ENCODE measurements at places on chromosomes 11 and 22.

- DNase-seq: no peak
Observed at GRCh38 chr11:14873632-14874031, 18.4 kb downstream of the CYP2R1 start.

- DNase-seq: peak; percentile 58
Observed at GRCh38 chr11:58573451-58574104, 2.1 kb downstream of the LPXN start.

DNA sequence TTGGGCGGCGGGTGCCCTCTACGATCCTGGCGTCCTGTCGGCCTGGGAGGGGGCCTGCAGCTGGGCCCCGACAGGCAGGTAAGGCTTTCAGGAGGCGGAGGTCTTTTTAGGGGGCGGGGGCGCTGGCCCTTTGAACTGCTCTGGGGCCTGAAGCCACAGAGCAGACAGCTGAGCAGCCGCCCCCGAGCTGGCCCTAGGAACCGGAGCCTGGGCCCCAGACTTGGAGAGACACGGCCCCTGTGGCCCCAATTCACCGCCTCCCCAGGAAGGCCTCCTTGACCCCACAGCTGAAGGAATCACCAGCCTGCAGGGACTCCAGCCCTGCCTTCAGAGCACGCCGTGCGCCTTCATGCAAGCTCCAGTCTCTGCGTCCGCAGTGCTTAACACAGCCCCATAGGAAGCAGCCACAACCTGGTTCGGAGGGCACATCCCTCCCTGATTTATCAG lies 618 bp upstream of the CERK start:
- DNase-seq: no peak

DNA sequence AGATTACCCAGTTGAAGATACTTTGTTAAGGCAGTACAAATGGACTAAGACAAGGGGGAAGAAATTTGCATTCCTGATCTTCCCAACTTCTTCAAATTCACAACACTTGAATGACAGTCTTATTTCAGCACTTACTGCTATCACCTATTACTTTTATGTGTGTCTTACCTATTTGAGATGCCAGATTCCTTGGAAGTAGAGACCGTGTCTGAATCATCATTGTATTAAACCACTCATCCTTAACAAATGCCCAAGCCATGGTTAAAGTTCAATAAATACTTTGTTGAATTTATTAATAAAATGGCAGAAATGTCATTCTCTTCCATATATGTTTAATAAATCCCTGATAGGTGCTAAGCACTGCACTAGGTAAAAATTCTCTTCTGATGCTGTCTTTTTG lies 18.3 kb downstream of the SC5D start:
- DNase-seq: no peak

Data from stimulated activated naive CD8-positive, alpha-beta T cell treated with anti-CD3 and anti-CD28 coated beads, Interleukin-15, amount 100 ng/mL, for 72 hours (primary cell).